ENCODE measurements at places on chromosomes 7 and 10.

DNA sequence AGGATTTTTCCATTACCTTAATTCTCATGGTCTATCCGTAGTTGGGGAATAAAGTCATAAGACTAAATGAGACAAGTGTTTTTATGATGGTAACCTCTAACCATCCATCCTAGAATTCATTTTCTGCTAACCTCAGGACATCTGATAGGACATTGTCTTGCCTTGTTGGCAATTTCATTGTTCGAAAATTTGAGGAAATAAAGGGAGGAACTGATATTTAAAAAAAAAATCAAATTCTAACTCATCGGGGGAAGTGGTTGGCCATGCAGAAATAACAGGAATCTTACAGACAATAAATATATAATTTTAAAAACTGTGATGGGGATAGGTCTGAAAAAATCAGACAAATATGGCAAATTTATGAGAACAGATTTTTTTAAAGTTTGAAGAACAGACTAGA lies 21.7 kb upstream of the RHOBTB1 start:
- DNase-seq, result no peak

- DNase-seq, result no peak
Measured at GRCh38 chr7:38554586-38554985, 76.6 kb downstream of the AMPH start.

GRCh38 chr10:5840314-5841307 lies 27.4 kb upstream of the GDI2 start:
- DNase-seq, result peak; percentile 80

- no peak for DNase-seq
Measured at GRCh38 chr7:108384716-108385483, 71.3 kb downstream of the NRCAM start.

DNA sequence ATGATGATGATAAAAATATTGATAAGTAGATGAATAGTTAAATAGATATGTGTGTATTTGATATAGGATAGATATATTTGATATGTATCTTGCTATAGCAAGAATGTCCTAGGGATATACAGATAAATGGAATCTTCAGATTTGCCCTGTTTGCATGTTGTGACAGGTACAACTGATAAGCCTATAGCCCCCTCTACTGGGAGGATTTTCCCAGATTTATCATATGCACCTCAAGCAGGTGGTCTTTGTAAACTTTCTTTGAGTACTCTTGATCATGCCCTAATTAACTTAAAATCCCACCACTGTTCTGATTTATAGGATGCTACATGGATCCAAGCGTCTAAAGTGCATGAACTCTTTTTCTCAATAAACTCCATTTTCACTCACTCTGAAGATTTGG lies 1050.7 kb downstream of the SORCS3 start:
- no peak for DNase-seq

DNA sequence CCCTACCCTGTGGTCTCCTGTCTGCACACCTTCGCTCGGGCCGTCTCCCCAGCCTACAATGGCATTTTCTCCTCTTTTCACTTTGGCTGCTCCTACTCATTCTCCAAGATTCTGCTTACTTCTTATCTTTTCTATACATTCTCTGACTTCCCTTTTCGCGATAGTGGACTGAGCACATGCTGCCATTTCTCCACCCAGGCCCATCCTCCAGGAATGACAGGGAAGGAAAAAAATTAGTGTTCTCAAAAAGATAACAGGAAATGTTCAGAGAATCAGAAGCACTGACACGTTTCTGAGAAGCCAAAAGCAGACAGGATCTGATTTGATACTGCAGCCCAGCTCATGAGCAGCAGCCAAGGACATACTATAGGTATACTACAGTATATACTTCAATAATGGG lies 6.4 kb upstream of the ANXA11 start:
- no peak for DNase-seq

DNA sequence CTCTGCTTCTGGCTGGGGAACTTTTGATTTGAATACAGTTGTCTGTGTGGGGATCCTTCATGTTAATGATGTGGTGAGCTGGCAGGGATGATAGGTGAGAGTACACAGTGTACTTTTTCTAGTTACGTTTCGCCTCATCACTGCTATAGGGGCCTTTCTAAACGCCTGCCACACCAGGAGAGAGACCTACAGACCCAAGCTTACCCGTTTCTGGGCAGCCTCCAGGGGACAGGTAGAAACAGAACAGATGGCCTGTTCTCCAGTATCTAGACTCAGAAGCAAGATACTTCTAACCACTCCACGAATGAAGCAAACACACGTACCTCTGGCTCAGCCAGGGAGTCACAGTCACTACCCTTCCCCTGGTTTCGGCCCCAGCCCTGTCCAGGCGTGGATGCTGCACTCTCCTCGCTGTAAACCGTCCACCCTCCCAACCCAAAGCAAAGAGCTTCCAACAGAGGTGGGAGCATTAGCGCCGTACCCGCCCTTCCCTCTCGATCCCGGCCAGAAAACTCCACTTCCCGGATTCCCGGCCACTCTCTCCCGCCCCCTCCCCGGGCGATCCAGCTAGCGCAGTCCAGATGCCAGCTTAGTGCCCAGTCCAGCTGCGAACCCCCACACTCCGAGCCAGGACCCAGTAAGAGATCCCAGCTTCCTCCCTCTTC lies 1.2 kb downstream of the CCDC6 start:
- peak; percentile 44 for DNase-seq

GRCh38 chr7:6167587-6168476 lies 104.6 kb downstream of the CYTH3 start:
- DNase-seq, result no peak

DNA sequence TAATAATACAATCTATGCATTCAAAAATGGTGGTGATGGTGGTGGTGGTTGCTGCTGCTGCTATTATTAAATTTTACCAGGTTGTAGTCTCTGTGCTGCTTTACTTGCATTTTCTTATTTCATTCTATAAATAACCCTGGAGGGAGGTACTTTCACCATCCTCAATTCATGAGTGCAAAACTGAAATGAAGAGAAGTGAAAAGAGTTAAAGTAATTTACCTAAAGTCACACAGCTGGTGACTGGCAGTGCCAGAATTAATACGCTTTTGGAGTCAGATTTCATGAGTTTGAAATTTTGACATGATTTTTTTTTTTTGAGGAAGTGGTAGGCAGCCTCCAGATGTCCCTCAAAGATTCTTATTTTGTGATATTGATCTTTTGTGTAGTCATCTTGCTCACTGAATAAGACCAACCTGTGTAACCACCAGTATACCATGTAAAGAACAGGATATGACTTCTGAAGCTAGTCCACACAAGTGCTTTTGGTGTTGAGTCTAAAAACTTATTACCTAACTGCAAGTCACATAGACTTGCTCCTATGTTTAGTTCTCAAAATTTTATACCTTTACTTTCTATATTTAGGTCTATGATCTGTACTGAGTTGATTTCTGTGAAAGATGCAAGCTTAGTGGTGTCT lies 218.8 kb downstream of the ZWINT start:
- no peak for DNase-seq

DNA sequence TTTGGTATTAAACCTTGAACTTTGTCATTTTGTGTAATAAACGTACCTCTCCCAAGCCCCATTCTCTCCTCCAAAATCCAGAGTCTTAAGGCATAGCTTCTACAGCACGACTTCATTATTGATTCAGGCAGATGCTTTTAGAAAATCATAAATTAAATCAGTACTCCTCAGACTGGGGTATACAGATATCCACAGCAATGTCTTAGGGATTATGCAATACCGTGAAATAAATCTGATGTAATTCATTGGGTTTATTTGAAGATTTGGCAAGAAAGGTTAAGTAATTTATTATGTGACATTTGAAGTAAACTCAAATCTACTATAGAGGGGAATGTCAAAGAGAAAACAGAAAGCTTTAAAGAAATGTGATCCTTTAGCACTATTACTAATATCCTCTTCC lies 246.1 kb upstream of the PLXDC2 start:
- no peak for DNase-seq

GRCh38 chr10:71244431-71245419 lies 32.4 kb downstream of the UNC5B start:
- peak; percentile 81 for DNase-seq

DNA sequence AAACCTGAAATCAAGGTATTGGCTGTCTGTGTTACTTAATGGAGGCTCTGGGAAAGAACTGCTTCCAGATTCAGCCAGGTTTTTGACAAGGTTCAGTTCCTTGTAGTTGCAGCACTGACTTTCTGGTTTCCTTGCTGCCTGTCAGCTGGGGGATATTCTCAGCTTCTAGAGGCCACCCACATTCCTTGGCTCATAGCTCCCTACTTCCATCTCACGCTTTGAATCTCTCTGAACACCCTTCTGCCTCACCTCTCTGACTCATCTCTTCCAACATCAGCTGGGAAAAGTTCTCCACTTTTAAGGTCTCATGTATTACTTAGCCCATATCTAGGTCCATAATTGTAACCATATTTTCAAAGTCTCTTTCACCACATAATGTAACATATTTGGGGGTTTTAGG lies 22.9 kb upstream of the GPR22 start:
- no peak for DNase-seq

DNA sequence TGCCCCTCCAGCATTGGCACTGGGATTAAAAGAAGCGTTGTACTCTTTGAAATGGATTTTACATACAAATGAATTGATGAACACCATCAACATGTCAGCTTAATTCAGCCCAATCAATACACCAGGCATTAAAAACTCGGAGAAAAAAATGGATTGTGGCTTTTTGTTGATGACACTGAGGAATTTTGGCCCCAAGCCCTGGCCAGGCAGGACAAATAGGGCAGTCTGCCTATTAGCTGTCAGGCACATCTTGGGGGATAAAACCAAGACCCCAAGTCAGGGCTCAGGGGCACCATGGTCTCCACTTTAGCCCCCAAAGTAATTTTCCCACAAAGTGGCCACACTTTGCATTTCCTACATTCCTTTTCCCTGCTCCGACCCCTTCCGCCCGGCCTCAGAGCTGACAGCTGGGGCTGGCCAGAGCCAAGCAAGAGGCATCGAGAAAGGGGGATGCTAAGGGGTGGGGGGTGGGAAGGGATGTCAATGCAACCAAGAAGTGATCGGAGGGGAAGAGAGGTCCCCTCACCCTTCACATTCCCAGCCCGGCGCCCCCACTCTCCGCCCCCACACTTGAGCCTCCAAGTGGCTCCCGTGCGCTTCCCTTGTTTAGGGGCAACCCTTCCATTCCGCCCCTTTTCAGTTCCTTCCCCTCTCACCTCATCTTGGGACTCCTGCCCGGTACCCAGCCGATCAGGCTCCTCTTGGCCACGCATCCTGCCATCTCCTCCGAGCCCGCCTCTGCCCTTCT lies 711 bp downstream of the HIP1 start:
- peak; percentile 64 for DNase-seq

- peak; percentile 86 for DNase-seq
Measured at GRCh38 chr7:909358-910329, 33.3 kb downstream of the GET4 start.

DNA sequence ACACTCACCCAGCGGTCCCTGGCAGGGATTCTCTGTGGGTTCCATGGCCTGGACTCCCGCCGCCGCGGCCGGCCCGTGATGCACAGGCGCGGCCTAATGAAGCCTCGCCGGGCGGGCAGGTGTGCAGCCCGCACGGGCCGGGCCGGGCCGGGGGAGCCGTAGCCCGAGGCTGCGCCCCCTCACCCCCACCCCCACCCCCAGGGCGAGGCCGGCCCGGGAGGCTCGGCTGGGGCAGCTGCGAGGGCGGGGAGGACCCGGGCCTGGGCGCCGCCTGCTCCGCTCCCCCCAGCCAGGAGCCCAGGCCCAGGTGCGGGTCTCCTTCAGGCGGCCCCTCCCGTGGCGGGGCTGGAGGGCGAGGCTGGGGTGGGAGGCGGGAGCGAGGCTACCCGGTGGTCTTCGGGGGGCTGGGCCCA lies at the start of gene NOBOX:
Gene NOBOX, minus strand, starts transcription at position 45 of the 413 bp plus-strand sequence.
- DNase-seq, result no peak

GRCh38 chr10:31728698-31729224 lies 199.9 kb downstream of the ARHGAP12 start:
- DNase-seq, result no peak

DNA sequence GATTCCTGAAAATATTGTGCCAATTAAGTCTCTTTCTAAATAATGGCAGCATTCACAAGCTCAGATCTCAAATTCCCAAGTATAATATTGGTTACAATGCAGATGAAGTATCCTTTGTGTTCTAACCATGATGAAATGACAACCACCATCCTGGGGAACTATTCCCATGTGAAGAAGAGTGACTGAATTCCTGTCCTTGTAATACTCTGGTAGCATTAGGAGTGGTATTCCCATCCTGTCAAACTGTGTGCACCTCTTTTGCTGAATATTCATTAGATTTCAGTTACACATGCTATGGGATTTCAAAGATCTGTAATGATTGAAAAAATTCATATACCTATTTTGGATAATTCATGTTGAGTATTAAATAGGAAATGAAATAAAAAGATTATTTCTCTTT lies 86.1 kb upstream of the SMIM30 start:
- DNase-seq, result no peak

DNA sequence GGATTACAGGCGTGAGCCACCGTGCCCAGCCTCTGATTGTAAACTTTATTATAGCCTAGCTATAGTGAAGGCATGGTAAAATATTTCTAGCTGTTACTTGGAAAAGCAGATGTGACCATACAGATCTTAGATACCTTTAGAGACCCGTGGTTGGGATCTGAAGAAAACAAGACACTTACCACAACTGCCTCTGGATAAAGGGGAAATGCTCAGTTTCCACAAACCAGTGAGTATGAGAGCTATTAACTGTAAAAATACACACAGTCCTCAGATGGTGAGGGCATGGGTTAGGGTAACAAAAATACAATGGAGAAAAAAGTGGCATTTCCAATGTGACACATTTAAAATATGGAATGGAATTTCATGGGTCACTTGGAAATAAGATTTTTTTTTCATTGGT lies 63.0 kb downstream of the ZNF438 start:
- DNase-seq, result no peak

GRCh38 chr7:1395211-1396070 lies 63.8 kb downstream of the MICALL2 start:
- no peak for DNase-seq

- no peak for DNase-seq
Measured at GRCh38 chr10:132297526-132297925, 10.2 kb downstream of the STK32C start.

DNA sequence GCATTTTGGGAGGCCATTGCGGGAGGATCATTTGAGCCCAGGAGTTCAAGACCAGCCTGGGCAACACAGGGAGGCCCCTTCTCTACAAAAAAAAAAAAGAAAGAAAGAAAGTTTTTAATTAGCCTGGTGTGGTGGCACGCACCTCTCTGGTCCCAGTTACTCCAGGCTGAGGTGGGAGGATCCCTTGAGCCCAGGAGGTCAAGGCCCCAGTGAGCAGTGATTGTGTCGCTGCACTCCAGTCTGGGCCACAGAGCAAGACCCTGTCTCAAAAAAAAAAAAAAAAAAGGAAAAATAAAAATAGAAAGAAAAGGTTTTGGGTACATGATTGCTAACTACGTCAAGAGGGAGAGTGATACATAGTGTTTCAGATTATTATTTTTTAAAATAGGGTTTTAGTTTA lies 2.0 kb upstream of the USP54 start:
- no peak for DNase-seq

DNA sequence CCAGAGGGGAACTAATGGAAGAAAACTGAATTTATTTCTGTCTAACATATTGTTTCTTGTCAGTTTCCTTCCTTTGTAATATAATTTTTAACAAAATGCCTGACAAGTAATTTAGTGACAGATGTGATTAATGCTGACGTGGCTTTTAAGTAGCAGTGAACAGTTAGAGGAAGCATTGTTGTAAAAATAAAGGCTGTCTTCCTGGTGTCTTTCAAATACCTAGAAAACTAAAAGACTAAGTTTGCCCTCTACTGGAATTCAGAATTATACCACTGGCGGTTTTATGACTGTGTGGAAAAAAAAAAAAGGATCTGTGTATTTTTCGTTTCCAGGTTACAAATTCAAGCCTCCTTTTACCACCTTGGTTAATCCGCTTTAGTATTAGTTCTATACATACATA lies 217.1 kb upstream of the DPP6 start:
- no peak for DNase-seq
